ENCODE measurements at places on chromosomes 7 and 10.

- peak; percentile 45 for DNase-seq
Observed at GRCh38 chr7:148700661-148701064, 2.0 kb downstream of the CUL1 start.

GRCh38 chr7:99143853-99144672 lies at the start of gene SMURF1:
Gene SMURF1 (minus strand): TSS chr7:99144108. CDS start chr7:99143780, 328 bp downstream.
- DNase-seq, result peak; percentile 59

DNA sequence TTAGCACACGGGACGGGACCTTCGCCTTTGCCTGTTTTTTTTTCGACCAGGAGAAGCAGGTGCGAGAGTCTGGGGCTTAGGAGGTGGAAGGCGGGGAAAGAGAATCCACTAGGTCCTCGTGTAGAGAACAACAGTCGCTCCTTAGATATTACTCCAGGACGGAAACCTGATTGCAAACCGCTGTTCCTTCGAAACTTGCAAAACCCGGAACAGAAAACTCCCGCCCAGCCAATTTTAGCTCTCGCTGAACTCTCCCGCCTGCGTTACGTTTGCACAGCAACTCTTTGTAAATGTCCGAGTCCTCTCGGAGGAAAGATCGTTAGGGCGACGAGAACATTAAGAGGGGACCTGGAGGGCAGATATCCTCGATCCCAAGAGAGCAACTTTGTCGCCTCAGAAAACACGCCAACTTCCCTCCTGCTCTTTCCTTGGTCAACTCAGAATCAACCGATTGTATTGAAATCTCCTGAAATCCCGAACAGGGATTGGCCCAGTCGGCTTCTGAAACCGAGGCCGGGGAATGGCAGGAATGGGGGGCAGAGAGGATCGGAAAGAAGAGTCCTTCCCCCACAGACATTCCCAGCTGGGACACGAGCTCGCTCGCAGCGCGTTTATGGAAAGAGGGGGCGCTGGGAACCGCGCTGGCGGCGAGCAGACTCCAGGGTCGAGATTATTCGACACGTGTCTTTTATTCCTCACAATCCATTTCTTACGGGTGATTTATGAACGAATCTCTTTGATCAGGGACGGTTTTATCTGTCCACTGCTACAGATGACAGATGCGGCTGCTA lies 9.9 kb downstream of the TWIST1 start:
- DNase-seq, result no peak

GRCh38 chr10:124003481-124003870 lies 89.9 kb downstream of the CHST15 start:
- DNase-seq, result no peak

GRCh38 chr7:30699706-30700495 lies 17.6 kb upstream of the CRHR2 start:
- no peak for DNase-seq

GRCh38 chr7:7131273-7131672 lies 51.1 kb upstream of the C1GALT1 start:
- no peak for DNase-seq

GRCh38 chr7:82676777-82677463 lies 233.3 kb upstream of the CACNA2D1 start:
- DNase-seq, result no peak

DNA sequence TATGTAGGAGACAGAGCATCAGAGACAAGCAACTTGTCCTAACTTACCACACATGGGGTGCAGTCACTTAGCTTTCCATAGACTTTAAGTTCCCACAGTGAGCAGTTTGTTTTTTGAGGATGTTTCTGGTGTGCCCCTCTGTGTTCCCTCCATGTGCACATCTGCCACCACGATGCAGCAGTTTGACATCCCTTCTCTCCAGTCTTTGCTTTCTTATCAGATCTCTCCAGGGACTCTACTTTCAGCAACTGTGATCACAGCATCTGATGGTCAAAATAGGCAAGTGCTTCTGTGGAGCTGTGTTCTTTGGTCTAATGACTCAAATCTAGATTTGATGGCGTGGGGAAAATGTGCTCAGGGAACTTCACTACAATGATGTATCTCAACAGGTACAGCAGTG lies 96.5 kb upstream of the NAMPT start:
- DNase-seq, result no peak

- no peak for DNase-seq
Observed at GRCh38 chr7:23788843-23789242, 78.8 kb downstream of the STK31 start.

DNA sequence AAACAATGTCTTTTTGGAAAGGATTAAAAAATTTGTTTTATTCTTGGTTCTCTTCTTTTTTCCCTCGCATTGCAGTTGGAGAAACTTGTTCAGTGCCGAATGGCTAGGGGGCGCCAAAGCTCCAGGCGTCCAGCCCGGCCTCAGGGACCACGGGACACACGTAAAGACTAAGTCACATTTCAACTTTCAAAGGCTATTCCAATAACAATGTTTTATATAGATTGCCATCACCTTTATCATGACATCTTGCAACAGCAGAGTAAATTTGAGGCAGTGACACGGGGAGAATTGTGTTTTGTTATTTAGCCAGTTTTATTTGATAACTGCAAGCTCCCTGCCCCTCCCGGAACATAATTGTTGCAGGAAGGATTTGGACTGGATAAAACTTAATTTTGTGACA lies 2.2 kb upstream of the IGFBP3 start:
- peak; percentile 34 for DNase-seq

GRCh38 chr7:65004575-65004974 lies 1.9 kb downstream of the ERV3-1 start:
- no peak for DNase-seq

DNA sequence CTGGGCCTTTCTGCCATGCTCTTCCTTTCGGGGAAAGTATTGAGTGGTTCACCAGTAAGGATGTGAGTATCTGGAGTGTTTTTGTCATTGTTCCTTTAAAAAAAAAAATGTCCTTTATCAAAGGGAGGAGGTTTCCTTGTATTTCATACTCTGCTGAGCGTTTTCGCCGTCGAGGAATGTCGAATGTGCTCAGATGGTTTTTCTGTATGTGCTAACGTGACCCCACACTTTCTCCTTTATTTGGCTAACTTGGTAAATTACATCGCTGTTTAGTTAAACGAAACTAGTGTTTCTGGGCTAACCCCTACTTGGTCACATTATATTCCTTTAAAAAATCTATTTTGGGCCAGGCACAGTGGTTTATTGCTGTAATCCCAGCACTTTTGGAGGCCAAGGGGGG lies 45.9 kb downstream of the INPP5A start:
- no peak for DNase-seq

DNA sequence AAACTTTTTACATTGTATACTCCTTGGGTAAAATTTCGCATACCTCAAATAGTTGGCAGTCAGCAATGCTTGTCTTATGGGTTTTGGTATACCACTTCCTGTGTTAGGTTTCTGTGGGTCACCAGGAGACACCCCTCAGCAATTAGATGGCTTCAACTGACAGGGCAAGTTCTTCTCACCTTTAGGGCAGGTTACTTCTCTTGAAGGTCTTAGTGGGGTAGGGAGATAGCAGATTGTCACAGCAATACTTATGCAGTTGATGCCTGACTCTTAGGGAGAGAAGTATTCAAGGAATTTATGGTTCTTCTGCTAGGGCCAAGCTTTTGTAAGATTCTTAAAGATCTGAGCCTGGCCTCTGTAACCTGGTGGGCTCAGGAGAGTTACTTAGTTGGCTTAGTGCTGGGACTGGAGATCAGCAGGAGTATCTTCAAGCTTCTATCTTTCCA lies 42.9 kb downstream of the MKLN1 start:
- DNase-seq, result no peak

DNA sequence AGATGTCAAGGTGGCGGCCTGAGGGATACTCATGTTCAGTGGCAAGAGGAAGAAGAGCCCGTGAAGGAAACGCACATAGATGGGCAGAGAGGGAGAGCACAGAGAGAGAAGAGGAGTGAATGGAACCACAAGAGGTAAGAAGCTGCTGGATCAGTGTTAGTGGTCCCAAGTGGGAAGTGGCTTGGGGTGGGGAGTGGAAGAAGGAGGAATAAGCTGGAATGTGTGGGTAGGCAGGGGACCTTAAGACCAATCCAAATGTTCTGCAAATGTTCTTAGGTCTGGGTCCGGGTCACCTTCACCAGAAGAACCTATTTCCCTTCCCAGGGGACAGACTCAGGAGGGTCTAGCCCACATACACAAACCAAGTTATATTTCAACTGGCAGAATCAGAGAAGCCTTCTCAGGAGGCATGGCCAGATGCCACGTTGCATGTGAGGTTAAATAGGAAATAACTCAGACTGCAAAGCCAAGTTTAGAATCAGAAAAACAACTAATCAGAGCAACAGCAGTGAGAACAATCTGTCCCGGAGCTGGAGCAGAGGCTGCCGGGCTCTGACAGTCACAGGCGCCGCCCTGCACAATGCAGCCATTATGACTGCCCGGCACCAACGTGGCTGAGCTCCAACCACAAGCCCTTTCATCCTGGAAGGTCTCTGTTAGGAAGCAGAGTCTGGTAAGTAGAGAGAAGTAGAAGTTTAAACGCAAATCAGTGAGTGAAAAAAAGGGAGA lies 78.6 kb upstream of the ARMC3 start:
- no peak for DNase-seq

DNA sequence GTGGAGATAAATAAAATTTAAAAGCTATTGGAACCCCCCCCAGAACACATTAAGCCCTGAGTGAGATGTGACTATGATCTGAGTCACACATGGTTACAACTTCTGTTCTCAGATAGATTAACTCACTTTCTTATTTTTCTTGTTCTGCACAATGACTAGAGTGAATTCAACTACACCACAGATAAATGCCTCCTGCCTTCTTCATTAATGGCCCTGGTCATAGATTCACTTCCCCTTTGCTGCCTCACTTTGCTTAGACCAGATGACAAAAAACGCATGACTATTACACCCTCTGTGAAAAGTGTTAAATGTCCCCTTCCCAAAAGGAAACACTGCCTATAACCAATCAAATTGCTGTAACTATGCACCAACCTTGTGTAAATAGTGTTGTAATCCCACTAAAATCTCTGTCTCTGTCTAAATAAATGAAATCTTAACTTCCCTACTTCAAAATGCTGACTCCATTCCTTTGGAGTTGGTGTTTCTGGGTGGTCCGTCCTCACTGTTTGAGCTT lies 49.4 kb downstream of the AKR1D1 start:
- DNase-seq, result no peak

DNA sequence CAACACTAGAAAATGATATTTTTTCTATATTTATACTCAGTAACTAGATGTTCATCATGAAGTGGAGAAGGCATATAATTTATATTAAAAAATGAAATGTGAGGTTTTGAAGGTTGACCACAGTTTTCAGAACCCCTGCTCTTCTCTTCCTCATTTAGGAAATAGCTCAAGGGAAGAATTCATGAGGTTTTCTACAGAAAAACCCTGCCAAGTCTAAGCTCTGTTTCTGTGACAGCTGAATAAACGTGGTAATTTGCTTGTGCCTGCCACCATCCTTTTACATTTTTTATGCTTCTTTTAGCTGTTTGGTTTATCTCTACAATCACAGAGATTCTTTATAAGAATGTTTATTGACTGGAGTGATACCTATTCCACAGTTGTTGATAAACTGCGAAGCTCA lies 630.3 kb upstream of the POT1 start:
- DNase-seq, result no peak

DNA sequence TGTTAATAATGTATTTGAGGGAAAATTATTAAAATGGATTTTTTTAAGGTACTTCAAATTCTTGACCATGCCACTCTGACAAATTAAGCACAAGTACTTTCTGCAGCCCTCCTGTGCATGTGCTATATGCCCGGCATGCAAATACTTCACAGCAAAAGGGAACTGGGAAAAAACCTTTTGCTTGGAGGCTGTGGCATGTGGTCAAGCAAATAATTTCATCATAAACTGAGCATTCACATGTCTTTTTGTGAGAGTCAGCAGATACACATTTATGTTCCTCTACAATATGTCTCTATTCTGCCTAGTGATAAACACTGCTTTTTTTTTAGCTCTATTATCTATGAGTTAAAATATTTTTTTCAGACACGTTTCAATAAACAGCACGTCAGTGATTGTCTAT lies 53.7 kb upstream of the SEMA3A start:
- DNase-seq, result no peak

All from T-helper 1 cell (primary cell).